ENCODE measurements at places on chromosomes 6 and 20.

- no peak for DNase-seq
These were observed 689.9 kb upstream of the AGPAT4 start for GRCh38 chr6:161963634-161964234.

GRCh38 chr6:55917751-55918415 lies 42.5 kb upstream of the BMP5 start:
- DNase-seq, result no peak

- DNase-seq, result no peak
These were observed 733.8 kb upstream of the FLRT3 start for GRCh38 chr20:15071085-15071808.

DNA sequence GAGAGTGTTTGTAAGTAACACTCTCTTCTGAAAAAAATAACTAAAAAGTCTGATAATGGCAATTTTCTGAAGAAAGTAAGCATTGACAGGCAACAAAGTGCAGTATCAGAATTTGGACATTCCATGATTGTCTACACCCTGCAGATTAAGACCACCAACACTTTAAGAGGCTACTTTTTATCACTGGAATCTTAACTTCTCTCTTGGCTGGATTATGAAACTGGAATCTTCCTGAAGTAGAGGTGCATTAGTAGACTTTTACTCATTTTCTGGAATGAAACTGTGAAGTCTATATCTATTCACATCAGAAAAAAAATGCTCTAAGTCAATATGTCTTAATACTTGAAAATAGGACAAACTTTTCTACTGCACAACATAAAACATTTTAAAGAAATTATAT lies 547.5 kb downstream of the COL12A1 start:
- DNase-seq, result no peak

- DNase-seq, result no peak
These were observed 233.4 kb upstream of the ID4 start for GRCh38 chr6:19603721-19604120.

GRCh38 chr6:160303806-160304205 lies 44.4 kb upstream of the SLC22A3 start:
- DNase-seq, result no peak

- no peak for DNase-seq
These were observed 103.7 kb downstream of the TOX2 start for GRCh38 chr20:44018259-44018941.

- DNase-seq, result no peak
These were observed 49.6 kb downstream of the DCBLD1 start for GRCh38 chr6:117531809-117532725.

DNA sequence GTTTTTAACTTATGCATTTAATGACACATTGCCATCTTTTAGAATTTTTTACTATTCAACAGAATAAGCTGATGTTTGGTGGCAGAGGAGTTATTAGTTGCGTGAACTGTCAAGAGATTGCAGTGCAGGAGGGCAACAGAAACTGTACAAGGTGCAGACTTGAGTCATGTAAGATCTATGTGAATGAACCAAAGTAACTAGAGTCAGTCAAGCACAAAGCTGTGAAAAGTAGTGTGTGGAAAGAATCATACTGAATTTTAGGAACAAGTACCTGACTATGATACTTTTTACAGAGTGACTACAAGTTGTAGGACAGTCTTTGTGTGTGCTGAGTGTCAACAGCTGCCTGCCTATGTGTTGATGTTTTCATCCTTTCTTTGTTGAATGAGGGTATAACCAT lies 2.7 kb upstream of the C6orf163 start:
- no peak for DNase-seq

DNA sequence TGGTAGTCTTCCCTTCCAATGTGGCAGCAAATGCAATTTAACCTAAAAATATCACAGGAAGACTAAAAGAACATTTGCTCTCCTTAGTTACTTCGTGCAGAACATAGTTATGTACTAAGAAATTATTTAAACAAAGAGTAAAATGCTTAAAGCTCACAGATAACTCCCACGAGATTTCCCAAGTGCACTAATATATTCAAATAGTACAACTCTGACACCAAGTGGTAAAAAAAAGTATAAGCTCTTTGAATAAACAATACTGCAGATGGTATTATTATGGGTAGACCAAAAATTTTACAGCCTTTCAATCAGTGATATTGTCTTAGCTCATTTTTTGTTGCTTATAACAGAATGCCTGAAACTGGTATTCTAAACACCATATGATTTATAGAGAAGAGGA lies 52.8 kb upstream of the FILIP1 start:
- DNase-seq, result no peak

DNA sequence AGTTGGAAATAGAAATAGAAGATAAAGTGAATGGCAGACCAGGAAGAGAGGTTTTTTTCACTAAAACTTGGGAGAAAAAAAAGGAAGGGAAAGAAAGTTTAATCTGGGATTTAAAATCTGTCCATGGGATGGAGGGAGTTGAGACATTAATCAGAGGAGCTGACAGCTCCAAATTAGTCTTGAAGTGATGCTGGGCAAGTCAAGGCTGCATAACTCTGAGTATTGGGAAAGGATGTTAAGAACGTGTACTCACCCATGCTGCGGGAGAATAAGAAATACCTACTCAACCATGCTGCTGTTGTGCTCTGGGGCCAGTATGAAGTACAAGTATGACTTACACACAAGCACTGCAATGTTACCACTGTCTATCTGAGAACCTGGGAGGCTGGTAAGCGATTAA lies 47.5 kb downstream of the SNRNP48 start:
- DNase-seq, result no peak

DNA sequence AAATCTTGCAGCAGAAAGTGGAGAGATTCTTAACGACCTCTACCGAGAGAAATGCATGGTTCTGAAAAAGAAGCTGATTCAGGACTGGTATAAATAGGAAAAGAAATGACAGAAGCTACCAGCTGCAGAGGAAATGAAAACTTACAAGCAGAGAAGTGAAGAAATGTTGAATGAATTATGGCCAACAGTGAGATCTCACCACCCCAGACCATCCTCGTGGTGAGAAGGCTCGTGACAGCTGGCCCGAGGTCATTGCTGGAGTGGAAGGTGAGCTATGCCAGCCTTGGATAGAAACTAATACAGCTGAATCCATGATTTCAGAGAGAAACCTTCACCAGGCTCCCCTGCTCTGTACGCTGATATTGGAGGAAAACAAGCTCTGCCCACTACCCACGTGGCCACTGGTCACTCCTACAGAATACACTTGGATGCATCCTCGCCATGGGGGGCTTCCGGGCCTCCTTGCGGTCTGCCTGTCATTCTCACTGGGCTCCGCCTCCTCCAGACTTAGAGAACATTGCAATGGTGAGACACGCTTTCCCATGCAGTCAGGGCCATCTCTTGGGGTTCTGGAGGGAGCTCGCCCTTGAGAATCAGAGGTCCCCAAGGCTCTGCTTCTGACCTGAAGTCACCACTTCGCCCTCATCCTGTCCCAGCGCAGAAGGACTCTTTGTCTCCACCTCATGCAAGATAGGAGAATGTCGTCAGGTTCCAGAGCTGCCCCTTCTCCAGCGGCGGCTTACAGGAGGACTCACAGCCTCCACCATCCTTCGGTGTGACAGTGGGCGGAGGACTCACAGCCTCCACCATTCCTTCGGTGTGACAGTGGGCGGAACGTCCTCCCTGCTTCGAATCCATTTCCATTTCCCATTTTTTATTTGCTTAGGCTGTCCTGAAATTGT lies 10.6 kb upstream of the TUBB2B start:
- no peak for DNase-seq

- DNase-seq, result no peak
These were observed 38.5 kb downstream of the SIM1 start for GRCh38 chr6:100426241-100426640.

GRCh38 chr20:25177890-25178321 lies 17.6 kb upstream of the ENTPD6 start:
- DNase-seq, result no peak

DNA sequence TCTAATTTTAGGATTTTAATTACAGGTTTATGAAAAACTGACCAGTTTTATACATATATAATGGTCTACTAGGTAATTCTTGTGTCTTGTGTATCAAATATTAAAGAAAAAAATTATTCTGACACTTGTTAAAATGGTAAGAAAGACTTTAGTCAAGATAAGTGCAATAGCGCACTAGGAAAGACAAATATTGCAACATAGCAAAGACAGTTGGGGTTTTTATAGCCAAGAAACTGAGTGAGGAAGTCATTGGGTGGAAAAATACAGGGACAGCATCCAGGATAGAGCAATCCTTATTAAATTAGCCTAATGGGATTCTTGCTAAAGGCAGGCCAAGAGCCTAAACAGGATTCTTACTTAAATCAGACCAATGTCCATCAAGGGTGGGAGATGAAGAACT lies 71.1 kb downstream of the ROS1 start:
- DNase-seq, result no peak

DNA sequence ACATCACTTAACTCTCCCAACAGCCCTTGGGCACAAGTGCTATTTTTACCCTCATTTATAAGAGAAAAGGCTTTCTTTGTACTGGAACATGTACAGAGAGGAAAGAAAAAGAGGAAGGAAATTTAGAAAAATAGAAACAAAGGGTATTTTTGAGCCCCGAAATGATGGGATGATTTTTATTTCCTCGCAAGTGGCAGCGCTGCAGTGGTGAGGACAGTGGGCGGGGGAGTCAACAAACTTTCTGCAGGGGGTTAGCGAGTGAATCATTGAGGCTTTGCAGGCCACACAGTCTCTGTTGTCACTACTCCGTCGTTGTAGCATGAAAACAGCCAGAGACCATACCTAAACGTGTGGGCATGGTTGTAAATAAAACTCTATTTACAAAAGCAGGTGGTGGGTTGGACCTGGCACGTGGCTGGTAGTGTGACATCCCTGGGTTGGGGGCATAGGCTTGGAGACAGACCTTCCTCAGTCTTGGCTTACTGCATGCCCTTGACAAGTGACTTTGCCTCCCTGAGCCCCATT lies 25.5 kb upstream of the OCSTAMP start:
- DNase-seq, result no peak

- no peak for DNase-seq
These were observed 104.4 kb upstream of the KHDRBS2 start for GRCh38 chr6:62390401-62390800.

DNA sequence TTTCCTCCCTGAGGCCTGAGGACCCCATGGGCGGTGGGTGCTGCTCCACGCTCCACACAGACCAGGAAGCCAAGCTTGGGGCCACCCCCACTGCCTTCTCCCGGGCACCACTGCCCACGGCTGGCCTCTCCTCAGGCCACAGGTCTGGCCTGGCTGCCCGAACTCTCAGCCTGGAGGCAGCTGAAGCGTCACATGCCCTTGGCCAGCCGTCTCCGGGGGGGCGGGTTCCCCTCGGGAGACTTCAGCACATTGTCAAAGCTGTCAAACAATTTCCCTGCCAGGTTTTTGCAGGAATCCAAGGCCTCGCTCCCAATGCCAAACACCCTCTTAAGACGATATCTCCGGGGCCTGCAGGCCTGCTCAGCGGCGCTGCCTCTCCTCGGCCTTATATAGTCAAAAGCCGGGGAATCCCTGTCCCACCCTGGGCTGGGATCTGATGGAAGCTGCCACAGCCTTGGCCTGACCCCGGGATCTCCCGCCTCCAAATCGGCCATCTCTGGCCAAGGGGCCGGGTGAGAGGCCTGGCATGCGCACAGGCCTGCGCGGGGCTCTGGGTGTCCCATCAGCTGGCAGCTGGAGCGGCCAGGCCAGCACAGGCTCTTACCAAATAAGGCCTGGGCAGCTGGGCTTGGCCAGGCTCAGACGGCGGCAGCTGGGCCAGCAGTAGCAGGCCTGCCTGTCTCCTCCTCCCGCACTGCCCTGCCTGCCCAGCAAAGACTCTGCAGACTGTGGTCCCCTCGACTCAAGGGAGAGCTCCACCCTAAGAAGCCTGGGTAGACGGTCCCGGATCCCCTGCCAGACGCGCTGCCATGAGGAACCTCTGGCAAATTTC lies 49.7 kb downstream of the RBM38 start:
- no peak for DNase-seq

- DNase-seq, result peak; percentile 45
These were observed 36.4 kb upstream of the HLA-C start for GRCh38 chr6:31308050-31308844.

DNA sequence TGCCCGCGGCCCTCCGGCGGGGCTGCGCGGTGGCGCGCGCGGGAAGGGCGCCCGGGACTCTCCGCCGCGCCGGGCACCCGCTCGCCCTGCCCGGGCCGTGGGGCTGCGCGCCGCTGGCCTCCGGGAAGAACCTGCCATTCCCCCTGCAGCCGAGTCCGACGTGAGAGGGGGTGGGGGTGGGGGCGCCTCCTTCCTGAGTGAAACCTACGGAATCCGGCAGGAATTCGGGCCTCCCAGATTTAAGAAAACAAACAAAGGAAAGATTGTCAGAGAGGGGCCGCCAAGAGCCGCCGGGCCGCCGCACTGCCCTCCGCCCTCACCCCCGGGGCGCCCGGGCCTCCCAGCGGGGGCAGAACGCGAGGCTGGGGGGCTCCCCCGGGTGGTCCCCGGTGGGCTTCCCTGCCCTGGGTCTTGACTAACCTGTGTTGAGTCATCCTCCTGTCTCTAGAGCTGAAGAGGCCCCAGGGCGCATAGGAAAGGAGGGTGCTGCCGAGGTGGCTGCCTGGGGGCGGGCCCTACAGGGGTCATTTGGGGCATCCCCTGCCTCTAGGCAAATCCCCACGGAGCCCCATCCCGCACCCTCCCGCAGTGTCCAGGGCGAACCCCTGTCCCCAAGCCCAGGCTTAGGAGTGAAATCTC lies 42.2 kb upstream of the FOXP4 start:
- DNase-seq, result no peak

DNA sequence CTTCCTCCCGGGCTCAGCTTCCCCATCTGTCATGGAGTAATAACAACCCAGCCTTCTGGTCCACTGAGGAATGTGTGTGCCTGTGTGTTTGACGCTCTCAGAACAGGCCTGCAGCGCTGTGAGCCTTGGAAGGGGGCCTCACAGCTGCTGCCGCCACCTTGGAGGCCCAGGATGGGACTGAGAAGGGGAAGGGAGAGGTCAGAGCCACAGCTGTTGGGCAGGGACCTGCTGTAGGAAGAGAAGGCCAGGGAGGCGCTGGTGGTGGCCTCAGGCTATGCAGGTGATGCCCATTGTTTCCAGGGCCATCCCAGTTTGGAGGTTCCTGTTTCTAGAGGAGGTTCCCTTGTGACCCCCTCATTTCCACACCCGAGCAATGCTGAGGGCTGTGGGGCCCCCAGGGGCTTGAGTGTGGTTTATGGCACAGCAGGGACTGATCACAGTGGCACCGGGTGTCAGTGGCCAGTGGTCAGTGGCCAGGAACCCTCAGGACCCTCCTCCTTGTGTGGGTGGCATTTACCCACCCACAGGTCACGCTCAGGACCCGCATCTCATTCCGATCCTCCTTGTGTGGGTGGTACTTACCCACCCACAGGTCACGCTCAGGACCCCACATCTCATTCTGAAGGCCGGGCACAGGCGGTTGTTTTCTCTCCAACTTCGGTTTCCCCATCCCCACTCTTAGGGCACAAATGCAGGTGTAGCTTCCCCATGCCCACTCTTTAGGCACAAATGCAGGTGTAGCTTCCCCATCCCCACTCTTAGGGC lies 14.0 kb downstream of the TPD52L2 start:
- no peak for DNase-seq

Measured in stimulated activated CD4-positive, alpha-beta T cell treated with anti-CD3 and anti-CD28 coated beads, Interleukin-2, amount 100 ng/mL, for 48 hours (primary cell).